ENCODE measurements at places on chromosomes 2 and 18.

DNA sequence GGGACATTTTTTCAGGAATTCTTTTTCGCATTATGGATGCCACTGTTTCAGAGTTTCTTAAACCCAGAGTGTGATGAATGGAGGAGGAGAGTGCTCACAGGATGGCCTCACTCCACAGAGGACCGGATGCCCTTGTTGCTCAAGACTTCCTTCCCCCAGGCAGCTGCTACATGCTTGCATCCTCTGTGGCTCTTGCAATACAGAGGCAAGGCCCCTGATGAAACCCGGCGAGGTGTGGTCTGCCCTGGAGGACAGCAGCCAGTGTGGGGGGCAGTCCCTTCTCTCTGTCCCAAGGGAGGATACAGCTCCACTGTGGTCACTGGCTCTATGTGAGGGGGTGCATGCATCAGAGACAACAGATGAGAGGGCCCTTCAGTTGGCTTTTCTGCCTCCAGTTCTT, 109.6 kb downstream of the SH3RF3 start:
- DNase-seq: no peak

DNA sequence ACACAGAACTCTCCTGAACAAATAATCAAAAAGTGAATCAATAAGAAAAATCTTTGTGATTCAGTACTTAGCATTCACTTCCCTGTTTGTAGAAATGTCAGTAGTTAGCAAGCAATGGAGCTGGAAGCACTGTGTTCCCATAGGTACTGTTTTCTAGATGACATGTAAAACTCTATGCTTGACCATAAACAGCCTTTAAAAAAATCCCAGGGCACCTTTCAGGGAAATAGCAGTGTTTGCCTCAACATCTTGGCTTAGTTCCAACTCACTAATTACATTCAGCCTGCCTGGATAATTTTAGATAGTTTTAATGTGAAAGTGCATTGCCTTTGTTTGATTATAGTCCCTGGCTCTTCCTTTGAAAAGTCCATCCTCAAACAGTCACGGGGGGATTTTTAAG, 721.8 kb downstream of the ERBB4 start:
- DNase-seq: no peak

GRCh38 chr18:5315838-5316237, 20.3 kb upstream of the ZBTB14 start:
- DNase-seq: no peak

- no peak for DNase-seq
Observed at GRCh38 chr18:78980777-78981380, 1.3 kb downstream of the SALL3 start.

DNA sequence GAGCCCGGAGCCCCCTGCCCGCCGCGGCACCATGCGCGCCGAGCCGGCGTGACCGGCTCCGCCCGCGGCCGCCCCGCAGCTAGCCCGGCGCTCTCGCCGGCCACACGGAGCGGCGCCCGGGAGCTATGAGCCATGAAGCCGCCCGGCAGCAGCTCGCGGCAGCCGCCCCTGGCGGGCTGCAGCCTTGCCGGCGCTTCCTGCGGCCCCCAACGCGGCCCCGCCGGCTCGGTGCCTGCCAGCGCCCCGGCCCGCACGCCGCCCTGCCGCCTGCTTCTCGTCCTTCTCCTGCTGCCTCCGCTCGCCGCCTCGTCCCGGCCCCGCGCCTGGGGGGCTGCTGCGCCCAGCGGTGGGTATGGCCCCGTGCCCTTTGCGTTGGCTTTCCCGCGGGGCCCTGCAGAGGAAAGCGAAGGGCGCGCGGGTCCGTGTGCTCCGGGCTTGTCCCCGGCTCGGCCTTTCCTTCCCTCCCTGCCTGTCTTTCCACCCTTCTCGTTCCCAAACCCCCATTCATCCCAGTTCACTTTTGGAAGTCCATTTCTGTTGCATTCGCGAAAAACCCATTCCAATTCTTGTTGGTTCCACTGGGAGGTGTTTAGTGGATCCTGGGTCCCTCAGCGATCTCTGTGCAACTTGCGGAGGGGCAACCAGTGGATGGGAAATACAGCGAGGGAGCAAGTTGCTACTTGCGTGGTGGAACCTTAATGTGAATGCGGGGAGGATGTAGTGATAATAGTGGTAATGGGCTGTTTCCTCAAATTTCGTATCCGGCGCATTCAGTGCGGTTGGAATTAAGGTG, 599 bp downstream of the ADAM23 start:
- no peak for DNase-seq

DNA sequence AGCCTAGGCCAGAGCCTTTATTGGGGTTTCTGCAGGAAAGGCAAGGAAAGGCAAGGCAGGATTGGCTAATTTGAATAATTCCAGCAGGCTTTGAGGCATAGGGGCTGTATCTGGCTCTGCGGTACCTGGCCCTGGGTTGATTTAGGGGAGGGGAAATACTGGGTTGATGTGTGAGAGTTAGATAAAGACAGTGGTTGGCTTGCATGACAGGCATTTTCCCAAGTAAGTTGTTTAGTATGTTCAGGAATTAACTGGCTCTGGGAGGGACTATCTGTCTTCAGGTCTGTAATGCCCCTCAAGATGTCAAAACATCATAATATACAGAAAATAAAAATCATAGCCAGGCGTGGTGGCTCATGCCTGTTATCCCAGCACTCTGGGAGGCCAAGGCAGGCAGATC, 98.7 kb downstream of the UBR3 start:
- no peak for DNase-seq

DNA sequence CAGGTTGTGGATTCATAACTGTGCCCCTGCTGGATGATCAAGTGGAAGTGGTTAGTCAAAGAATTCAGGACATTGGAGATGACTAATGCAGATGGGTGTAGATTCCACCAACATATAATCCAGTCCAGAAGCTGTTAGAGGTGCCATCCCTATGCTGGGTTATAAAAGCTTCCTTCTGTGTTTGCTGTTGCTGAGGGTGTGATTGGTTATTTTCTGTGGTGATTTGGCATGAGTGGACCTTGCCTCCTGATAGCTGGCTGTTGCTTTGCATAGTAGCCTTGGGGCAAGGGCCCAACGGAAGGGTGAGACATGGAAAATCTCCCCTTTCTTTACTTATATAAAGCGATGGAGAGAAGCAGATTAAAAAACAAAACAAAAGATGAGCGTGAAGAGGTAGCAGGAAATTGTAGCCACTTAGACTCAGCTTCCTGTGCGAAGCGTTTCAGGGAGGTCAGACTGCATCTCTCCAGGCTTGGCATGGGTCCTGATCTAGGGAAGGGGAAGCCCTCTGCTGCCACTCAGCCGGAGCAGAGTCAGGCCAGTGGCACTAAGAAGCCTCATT, 190.4 kb downstream of the FMNL2 start:
- DNase-seq: no peak

GRCh38 chr2:145075454-145076062, 555.6 kb upstream of the ZEB2 start:
- no peak for DNase-seq

GRCh38 chr2:149132339-149132738, 93.8 kb downstream of the LYPD6B start:
- DNase-seq: no peak

DNA sequence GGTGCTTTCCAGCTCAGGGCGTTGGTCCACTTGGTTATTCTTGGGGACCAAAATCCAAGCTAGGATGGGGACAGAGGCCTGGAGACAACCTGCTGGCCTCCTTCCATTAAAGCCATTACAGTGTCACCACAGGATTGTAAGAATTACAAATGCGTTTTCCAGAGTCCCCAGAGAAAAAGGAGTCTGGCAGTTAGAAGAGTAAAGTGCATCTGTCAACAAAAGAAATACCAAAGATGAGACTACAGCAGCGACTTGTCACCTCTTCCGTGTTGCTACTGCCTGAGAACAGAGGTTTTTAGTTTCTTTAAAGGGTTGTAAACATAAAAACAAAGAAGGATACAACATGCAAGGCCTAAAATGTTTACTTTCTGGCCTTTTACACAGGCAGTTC, 235.7 kb downstream of the AGAP1 start:
- DNase-seq: no peak

GRCh38 chr2:143148757-143149156, 19.5 kb downstream of the ARHGAP15 start:
- DNase-seq: no peak

DNA sequence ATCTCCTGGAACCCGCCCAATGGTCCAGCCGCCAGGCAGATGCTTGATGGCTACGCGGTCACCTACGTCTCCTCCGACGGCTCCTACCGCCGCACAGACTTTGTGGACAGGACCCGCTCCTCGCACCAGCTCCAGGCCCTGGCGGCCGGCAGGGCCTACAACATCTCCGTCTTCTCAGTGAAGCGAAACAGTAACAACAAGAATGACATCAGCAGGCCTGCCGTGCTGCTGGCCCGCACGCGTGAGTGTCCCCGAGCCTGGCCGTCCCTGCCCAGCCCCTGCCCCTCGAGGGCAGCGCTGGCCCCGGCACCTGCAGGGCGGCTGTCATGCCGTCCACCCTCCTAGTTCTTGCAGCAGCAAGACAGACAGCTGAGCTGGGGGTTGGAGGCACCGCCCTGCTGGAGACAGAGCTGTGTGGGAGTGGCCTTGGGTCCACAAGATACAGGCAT, 36.7 kb downstream of the MTERF4 start:
- no peak for DNase-seq

- DNase-seq: no peak
Observed at GRCh38 chr2:131046028-131046917, 47.0 kb downstream of the FAM168B start.

DNA sequence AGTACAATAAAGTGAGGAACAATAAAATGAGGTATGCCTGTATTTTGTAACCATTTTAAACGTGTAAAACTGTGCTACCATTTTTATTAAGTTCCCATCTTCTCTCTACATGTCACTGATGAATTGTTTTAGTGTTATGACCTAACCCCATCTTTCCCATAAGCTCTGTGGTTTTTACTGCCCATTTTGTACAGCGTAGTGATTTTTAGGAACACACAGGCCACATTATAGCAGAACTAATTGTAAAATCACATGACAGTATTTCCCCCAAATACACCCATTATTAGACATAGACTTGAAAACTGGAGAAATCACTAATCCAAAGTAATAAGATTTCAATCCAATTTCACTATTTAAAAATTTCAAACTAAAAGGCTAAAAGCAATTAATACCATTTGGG, 130.7 kb downstream of the TMEM247 start:
- no peak for DNase-seq

- no peak for DNase-seq
Observed at GRCh38 chr2:150490466-150490865, 3.0 kb upstream of the RND3 start.

- no peak for DNase-seq
Observed at GRCh38 chr2:3745920-3746319, 42.5 kb downstream of the DCDC2C start.

GRCh38 chr2:48724278-48724677, 31.2 kb downstream of the LHCGR start:
- no peak for DNase-seq

Measured in amniotic stem cell (primary cell).